CD4-positive, alpha-beta memory T cell (primary cell): ENCODE measurements at places on chromosomes 12 and 14. TPM values are rescaled to one million over a fixed set of nuclear protein-coding genes. Genes with fewer than 3 reads are reported as not detected.

- no peaks in the 10 kb centered on the region for H3K36me3 ChIP-seq
- H3K27ac ChIP-seq, result no peak overlapping the region
- H3K27me3 ChIP-seq, result no peaks in the 10 kb centered on the region
- no peak for DNase-seq
- H3K4me3 ChIP-seq, result no peak overlapping the region
- peaks cover 13% of the 10 kb centered on the region for H3K4me1 ChIP-seq
These were observed 18.8 kb downstream of the SLC25A29 start for GRCh38 chr14:100287202-100287997.

GRCh38 chr14:82635915-82636314, 1102.3 kb upstream of the SEL1L start:
- H3K27me3 ChIP-seq, result no peaks in the 10 kb centered on the region
- no peaks in the 10 kb centered on the region for H3K4me1 ChIP-seq
- H3K27ac ChIP-seq, result no peak overlapping the region
- DNase-seq, result no peak
- no peak overlapping the region for H3K4me3 ChIP-seq

- H3K4me3 ChIP-seq, result no peak overlapping the region
- peaks cover 12% of the 10 kb centered on the region for H3K4me1 ChIP-seq
- no peaks in the 10 kb centered on the region for H3K27me3 ChIP-seq
- H3K27ac ChIP-seq, result no peak overlapping the region
- H3K36me3 ChIP-seq, result no peaks in the 10 kb centered on the region
- DNase-seq, result no peak
These were observed 366.0 kb upstream of the RGS6 start for GRCh38 chr14:71566276-71566675.

GRCh38 chr12:116539361-116539771, 19.8 kb upstream of the MAP1LC3B2 start:
- no peaks in the 10 kb centered on the region for H3K27me3 ChIP-seq
- H3K27ac ChIP-seq, result no peak overlapping the region
- H3K36me3 ChIP-seq, result no peaks in the 10 kb centered on the region
- H3K4me1 ChIP-seq, result peaks cover 8% of the 10 kb centered on the region

- peaks cover 57% of the 10 kb centered on the region for H3K36me3 ChIP-seq
- H3K27me3 ChIP-seq, result no peaks in the 10 kb centered on the region
- DNase-seq, result no peak
These were observed 40.3 kb downstream of the BRAP start for GRCh38 chr12:111645433-111645832.

- no peak for DNase-seq
- no peaks in the 10 kb centered on the region for H3K4me1 ChIP-seq
- H3K27me3 ChIP-seq, result no peaks in the 10 kb centered on the region
- no peaks in the 10 kb centered on the region for H3K36me3 ChIP-seq
- H3K4me3 ChIP-seq, result no peak overlapping the region
- no peak overlapping the region for H3K27ac ChIP-seq
These were observed 613.5 kb upstream of the TBX3 start for GRCh38 chr12:115297445-115297844.

GRCh38 chr14:62616668-62617067, 428.6 kb downstream of the KCNH5 start:
- H3K27me3 ChIP-seq, result no peaks in the 10 kb centered on the region
- no peak overlapping the region for H3K4me3 ChIP-seq
- no peaks in the 10 kb centered on the region for H3K4me1 ChIP-seq
- no peak overlapping the region for H3K27ac ChIP-seq
- H3K36me3 ChIP-seq, result no peaks in the 10 kb centered on the region
- DNase-seq, result no peak

DNA sequence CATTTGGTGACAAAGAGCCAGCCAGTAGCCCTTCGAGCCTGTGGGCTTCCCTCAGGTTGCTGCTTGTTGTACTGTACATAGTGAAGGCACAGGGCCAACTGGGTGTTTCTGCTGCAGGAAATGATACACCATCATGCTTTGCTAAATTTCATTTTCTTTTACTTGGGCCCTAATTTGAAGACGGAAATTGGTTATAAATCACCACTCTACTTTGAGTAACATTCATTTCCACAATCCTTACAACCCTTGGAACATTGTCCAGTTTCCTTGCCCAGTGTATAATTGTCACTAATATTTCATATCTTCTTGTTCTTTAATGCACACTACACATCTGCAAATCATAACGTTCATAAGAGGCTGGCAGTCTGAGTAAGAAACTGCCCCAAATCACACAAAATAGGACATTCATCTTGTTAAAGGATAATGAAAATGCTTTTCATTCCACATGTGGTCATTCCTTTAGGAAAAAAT, 30.2 kb downstream of the MSRB3 start:
- no peak for DNase-seq
- H3K27me3 ChIP-seq, result peaks cover 4% of the 10 kb centered on the region
- H3K27ac ChIP-seq, result no peak overlapping the region
- no peaks in the 10 kb centered on the region for H3K36me3 ChIP-seq
- no peaks in the 10 kb centered on the region for H3K4me1 ChIP-seq

DNA sequence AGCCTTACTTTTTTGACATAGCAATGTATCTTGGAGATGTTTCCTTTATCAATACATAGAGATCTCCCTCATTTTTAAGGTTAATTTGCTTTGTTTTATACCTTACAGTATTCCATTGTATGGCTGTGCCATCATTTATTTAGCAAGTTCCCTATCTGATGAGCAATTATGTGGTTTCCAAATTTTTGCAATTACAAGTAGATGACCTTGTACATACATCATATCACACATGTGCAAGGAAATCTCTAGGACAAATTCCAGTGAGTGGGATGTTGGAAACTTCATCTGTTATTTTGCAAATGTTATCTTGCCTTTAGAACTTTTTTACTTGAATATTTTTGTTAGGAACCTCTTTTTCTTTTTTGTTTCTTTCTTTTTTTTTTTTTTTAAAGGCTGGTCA, 49.7 kb downstream of the DRAM1 start:
- H3K4me1 ChIP-seq, result no peaks in the 10 kb centered on the region
- H3K27ac ChIP-seq, result no peak overlapping the region
- no peaks in the 10 kb centered on the region for H3K27me3 ChIP-seq

- H3K36me3 ChIP-seq, result no peaks in the 10 kb centered on the region
- peak overlapping the region; percentile 89 for H3K27ac ChIP-seq
- H3K27me3 ChIP-seq, result no peaks in the 10 kb centered on the region
- H3K4me3 ChIP-seq, result peak overlapping the region; percentile 62
These were observed 482 bp downstream of the WDHD1 start for GRCh38 chr14:55026441-55026792.

GRCh38 chr12:7083125-7083524, 9.1 kb downstream of the C1R start:
- no peaks in the 10 kb centered on the region for H3K36me3 ChIP-seq
- no peak overlapping the region for H3K27ac ChIP-seq
- H3K27me3 ChIP-seq, result no peaks in the 10 kb centered on the region
- no peak for DNase-seq
- H3K4me3 ChIP-seq, result no peak overlapping the region
- no peaks in the 10 kb centered on the region for H3K4me1 ChIP-seq

GRCh38 chr12:103850429-103850828, 9.4 kb upstream of the NT5DC3 start:
- no peaks in the 10 kb centered on the region for H3K27me3 ChIP-seq
- no peak overlapping the region for H3K27ac ChIP-seq
- H3K4me1 ChIP-seq, result no peaks in the 10 kb centered on the region

DNA sequence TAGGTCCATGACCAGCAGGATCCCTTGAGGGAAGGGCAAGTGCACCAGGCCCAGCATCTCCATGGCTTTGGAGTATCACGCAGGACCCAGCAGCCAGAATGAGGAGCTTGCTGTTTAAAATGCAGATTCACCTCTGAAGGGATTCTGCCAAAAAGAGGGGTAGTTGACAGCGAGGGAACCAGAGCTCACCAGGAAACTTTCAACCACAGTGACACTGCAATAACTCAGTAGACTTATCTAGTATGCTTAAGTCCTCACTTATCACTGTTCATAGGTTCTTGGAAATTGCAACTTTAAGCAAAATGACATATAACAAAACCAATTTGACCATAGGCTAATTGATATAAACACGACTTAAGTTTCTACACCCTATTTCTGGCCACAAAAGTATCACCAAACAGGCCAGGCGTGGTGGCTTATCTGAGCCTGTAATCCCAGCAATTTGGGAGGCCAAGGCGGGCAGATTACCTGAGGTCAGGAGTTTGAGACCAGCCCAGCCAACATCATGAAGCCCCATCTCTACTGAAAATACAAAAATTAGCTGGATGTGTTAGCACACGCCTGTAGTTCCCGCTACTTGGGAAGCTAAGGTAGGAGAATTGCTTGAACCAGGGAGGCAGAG, 21.4 kb upstream of the CKAP4 start:
- no peak for DNase-seq
- no peaks in the 10 kb centered on the region for H3K27me3 ChIP-seq
- H3K4me1 ChIP-seq, result peaks cover 13% of the 10 kb centered on the region
- no peak overlapping the region for H3K27ac ChIP-seq
- no peaks in the 10 kb centered on the region for H3K36me3 ChIP-seq

DNA sequence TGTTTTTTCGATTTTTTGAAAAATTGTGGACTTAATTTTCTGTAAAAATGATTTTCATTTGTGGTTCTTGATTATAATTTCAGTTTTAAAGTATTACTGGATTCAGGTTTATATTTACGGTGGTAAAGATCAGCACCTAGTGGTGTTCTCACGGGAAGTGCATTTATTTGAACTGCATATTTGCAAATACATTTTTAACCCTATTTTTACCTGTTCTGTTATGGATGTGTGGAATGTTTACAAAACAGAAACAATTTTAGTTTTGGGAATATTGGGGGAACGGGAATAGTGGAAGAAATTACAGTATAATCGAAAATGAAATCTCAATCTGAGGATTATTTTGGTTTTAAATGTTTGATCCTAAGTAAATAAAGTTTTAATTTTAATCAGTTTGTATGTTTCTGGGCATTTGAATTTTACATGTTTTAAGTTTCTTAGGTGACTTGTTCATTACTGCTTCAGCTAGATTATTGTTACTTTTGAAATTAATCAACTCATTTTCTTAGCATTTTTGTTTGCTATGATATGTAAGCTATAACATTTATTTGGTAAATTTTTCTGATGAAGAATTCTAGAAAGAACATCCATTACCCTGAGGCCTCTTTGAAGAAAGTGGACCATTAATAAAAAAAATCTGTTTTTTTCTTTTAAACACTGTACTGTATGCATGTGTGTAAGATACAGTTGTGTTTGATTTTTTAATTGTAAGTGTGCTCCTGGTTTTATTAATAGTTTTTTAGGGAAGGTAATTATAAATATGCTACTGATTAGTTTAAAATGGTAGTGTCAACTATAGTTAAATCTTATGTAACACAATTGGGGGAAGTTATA, 942 bp downstream of the ATF7IP start:
- H3K36me3 ChIP-seq, result no peaks in the 10 kb centered on the region
- H3K27me3 ChIP-seq, result no peaks in the 10 kb centered on the region
- peak; percentile 17 for DNase-seq

GRCh38 chr14:51869411-51870100, 9.1 kb downstream of the GNG2 start:
- no peak for DNase-seq
- H3K4me1 ChIP-seq, result peaks cover 97% of the 10 kb centered on the region
- peak overlapping the region; percentile 32 for H3K27ac ChIP-seq

- H3K4me3 ChIP-seq, result no peak overlapping the region
- H3K4me1 ChIP-seq, result no peaks in the 10 kb centered on the region
- peaks cover 22% of the 10 kb centered on the region for H3K36me3 ChIP-seq
- H3K27ac ChIP-seq, result no peak overlapping the region
These were observed 49.7 kb upstream of the TRAF3 start for GRCh38 chr14:102727336-102728095.

- no peak overlapping the region for H3K27ac ChIP-seq
- no peak overlapping the region for H3K4me3 ChIP-seq
- H3K4me1 ChIP-seq, result no peaks in the 10 kb centered on the region
- H3K36me3 ChIP-seq, result no peaks in the 10 kb centered on the region
- peak; percentile 27 for DNase-seq
These were observed 256.3 kb upstream of the SFSWAP start for GRCh38 chr12:131454418-131455217.

GRCh38 chr12:66280561-66280960, 21.7 kb upstream of the HELB start:
- no peaks in the 10 kb centered on the region for H3K36me3 ChIP-seq
- no peak for DNase-seq
- H3K4me1 ChIP-seq, result peaks cover 56% of the 10 kb centered on the region
- no peak overlapping the region for H3K27ac ChIP-seq

DNA sequence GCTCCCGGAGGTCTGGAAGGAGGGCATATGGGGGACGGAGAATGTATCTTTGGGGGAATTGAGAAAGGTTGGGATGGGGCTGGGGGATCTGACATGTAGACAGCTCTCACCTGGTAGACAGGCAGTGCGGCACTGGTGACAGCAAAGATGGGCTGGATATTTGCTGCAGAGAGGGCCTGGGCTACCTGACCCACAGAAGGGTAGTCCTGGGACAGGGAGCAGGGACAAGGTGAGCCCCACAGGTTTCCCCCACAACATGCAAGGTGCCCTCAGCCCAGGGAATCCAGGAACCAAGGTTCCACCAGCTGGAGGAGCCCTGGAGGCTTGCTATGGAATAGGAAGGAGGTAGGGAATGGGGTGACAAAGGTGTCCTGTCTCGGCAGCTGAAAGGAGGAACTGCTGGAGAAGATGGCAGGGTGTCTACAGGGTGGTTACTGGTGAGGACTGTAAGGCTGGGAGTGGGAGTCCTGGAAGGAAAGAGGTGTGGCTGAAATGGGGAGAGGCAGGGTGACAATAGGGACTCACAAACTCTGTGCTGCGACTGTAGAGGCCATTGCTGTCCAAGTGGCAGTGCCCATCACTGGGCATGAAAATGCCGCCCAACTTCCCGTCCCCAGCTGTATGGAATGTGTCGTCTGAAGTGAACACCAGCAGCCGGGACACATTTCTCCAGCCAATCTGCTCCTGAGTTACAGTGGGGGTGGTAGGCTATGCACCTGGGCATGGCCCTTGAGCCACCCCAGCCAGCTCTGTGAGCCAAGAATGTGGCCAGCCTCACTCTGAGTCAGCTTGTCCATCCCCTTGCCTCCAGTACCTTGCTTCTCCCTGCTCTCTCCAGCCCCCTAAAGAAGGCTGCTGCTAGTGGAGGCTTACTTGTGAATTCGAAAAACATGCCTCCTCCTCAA, 11.3 kb downstream of the ITGB7 start:
- no peak overlapping the region for H3K4me3 ChIP-seq
- no peak for DNase-seq
- H3K27ac ChIP-seq, result peak overlapping the region; percentile 53
- H3K27me3 ChIP-seq, result no peaks in the 10 kb centered on the region
- peaks cover 52% of the 10 kb centered on the region for H3K4me1 ChIP-seq

ALX1 gene
- total RNA-seq, result not detected

PAX9 gene
- not detected for total RNA-seq

CRIP1 gene
- 276 TPM for total RNA-seq

A2M gene
- total RNA-seq, result 3.0 TPM

SMOC1 gene
- total RNA-seq, result not detected

MRPS35 gene
- total RNA-seq, result 20.3 TPM
